ENCODE measurements at places on chromosomes 1 and 21.

- no peak for DNase-seq
Measured at GRCh38 chr1:59506952-59507351, 210.1 kb downstream of the FGGY start.

DNA sequence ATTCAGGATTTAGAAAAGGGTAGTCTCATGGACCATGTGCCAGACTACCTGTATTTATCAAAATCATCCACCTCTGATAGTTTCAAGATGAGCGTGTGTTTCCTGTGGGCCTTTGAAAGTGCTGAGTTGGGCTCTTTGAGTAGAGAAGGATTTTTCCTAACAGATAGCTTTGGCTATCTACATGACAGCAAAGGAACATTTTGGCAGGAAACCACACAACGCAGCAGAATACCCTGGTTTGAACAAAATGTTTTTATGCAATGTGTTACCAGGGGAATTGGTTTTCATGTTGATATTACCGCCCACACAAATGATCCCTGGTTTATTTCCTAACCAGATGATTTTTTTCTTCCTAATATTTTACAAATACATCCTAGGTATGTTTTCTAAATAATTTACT, 431.4 kb downstream of the NEGR1 start:
- DNase-seq, result no peak

GRCh38 chr1:97157991-97158390, 436.4 kb downstream of the PTBP2 start:
- no peak for DNase-seq

- no peak for DNase-seq
Measured at GRCh38 chr21:32735524-32735923, 7.7 kb upstream of the SYNJ1 start.

GRCh38 chr1:178576841-178577240, 63.9 kb downstream of the TEX35 start:
- DNase-seq, result no peak

- DNase-seq, result no peak
Measured at GRCh38 chr1:20250340-20250989, 40.2 kb upstream of the VWA5B1 start.

- DNase-seq, result no peak
Measured at GRCh38 chr1:65167586-65168242, 19.7 kb downstream of the AK4 start.

- no peak for DNase-seq
Measured at GRCh38 chr1:71828431-71829012, 453.8 kb downstream of the NEGR1 start.

DNA sequence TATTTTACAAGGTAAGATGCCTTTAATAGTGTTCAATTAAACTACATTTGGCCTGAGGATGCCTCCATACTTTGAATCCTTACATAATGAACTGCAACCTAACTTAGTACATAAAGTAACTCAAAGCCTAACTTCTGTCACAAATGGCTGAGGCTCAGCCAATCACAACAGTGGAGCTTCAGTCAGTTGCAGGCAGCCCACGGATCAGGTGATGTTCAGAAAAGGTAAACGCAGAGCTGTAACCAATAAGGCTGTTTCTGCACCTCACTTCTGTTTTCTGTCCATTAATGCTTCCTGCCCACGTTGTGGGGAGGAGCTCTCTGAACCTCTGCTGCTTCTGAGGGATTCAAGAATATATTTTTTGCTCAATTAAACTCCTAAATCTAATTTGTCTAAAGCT, 94.8 kb upstream of the KIAA0040 start:
- DNase-seq, result no peak

DNA sequence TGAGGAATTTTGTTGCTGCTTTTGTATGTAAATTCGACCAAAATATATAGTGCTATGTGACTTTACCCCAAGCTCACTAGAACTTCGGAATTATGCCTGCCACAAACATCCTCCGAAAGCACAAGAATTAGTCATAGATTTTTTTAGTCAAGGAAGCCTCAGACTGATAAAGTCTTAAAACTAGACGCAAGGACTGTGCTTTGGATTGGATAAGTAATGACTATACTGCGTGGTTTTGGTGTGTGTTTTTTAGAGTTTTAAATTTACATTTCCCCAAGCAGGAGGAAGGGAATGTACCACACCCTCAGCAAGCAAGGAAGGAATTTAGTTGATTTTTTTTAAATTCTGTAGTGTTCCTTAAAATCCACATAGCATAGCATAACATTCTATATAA, 10.3 kb downstream of the WLS start:
- DNase-seq, result no peak

DNA sequence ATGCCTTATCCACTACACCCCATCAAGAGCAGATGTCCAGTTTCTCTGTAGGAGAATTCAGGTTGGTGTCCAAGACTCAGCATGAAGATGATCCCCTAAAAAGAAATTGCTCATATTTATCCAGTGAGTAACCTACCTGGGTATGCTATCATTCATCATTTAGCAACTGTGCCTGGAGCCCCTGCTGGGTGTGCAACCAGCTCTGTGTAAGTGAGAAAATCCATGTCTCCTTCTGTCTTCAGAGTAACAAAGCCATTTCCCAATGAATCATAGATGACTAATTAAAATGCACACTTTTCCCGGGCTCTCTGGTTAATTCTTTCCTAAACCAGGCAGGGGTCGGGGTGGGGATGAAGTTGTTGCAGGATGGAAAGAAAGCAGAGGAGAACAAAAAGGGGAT, 35.8 kb downstream of the OLFML3 start:
- DNase-seq, result peak; percentile 68

GRCh38 chr1:94721240-94721639, 98.9 kb upstream of the SLC44A3 start:
- DNase-seq, result no peak

- DNase-seq, result no peak
Measured at GRCh38 chr1:50986653-50987052, 16.6 kb downstream of the CDKN2C start.

DNA sequence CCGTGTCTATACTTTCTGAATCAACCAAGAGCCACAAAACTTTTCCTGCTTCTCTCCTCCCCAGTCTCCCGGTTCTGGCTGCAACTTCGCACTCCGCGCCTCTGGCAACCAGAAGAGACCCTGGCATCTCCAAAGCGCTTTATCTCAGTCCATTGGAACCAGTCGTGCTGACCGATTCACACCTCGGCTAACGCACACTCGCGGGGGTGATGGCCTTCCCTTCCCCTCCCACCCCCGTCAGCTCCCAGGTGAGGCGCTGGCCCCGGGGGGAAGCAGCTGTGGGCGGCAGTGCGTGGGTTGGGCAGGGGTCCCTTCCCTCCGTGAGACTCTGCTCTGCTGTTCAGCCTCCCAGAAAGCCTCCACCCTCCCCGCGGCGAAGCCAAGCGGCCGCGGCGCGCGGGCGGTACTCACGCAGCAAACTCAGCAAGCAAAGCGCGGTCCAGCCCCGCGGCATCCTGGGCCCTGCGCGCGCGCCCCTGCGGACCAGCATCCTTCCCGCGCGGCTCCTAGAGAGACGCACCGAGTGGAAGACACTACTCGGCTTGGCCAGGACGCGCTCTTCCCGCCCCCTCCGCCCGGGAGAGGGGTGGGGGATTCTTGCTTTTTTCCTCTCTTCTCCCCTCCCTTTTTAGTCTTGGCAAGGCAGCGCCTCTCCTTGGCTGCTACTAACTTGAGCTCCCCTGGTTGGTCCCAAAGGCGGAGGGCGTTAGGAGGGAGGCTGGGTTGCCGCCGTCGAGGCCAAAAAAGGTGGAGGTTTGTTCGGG, at the start of gene CD34:
Gene CD34, minus strand, starts transcription at position 535 of the 764 bp plus-strand sequence. Its CDS starts 45 bp downstream, at position 490.
- no peak for DNase-seq

DNA sequence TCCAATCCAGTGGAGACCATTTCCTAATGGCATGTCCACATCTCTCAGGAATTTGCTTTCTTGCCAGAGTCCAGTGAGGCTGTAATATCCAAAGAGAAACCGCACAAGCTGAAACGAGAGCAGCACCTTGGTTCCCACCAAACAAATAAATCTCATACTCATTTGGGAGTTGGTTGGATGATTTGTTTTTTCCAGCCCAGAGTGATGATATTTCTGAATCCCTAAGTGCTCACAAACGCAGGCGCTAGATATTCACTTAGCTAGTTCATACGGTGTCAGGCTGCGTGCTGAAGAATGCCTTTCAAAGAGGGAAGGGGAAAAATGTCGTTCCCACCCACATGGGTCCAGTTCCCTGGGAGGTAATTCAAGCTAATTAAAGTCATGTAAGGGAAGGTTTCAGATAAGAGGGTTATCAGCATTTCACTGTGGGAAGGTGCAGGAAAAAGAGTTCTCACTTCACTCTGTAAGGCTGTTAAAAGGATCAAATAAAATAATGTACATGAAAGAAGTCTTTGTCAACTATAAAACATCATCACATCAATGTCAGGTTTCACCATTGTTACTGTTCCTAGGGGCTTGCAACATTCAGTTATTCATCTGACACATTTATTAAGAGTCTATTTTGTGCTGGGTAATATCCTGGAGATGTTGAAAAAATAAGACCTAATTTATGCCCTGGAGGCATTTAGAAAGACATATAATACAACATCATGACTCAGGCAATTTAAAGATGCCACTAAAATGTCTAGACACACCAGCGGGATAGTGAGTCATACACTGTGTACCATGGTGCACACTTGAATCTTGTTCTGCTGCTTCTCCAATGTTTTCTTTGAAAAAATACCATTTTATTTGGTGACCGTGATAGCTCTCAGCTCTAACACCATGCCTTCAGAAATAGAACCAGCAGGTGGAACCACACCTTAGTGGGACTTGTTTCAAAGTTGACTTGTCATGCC, 19.3 kb downstream of the DPT start:
- DNase-seq, result peak; percentile 98

DNA sequence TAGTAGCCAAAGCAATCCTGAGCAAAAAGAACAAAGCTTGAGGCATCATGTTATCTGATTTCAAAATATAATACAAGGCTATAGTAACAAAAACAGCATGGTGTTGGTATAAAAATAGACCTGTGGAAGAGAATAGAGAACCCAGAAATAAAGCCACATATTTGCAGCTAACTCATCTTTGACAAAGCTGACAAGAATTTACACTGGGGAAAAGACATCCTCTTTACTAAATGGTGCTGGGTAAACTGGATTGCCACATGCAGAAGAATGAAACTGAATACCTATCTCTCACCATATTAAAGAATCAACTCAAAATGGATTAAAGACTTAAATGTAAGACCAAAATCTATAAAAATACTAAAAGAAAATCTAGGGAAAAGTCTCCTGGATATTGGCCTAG, 59.5 kb upstream of the CD55 start:
- DNase-seq, result no peak

GRCh38 chr1:151832318-151832980, 847 bp upstream of the RORC start:
- DNase-seq, result no peak
